ENCODE measurements at places on chromosomes 3 and 15. TPM values are rescaled to one million over a fixed set of nuclear protein-coding genes. Genes with fewer than 3 reads are reported as not detected.

Gene SLITRK3
- not detected for total RNA-seq

DNA sequence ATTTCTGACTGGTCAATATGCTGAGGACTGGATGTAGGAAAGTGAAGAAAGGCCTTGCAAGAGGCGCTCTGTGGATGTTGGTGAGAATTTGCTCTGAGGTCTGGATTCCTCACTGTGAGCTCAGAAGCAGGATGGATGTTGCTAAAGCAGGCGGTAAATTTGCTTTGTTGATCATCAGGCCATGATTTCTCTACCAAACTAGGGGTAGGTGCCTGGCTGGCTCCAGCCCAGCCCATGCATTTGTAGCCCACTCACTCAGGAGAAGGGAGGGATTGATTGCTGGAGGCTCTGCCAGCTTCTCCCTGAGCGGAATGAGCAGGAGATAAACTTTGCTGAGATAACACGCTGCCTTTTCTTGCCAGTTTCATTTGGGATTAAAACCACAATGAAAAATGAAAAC is 44.3 kb upstream of the NTRK3 start:
- H3K27me3 ChIP-seq, result peaks cover 41% of the 10 kb centered on the region
- H3K36me3 ChIP-seq, result no peaks in the 10 kb centered on the region
- H3K4me3 ChIP-seq, result no peak overlapping the region
- DNase-seq, result no peak
- H3K27ac ChIP-seq, result no peak overlapping the region
- H3K4me1 ChIP-seq, result no peaks in the 10 kb centered on the region

GRCh38 chr3:45549961-45550360 is 44.6 kb upstream of the LIMD1 start:
- H3K4me3 ChIP-seq, result no peak overlapping the region
- no peaks in the 10 kb centered on the region for H3K36me3 ChIP-seq
- no peak for DNase-seq
- peaks cover 62% of the 10 kb centered on the region for H3K4me1 ChIP-seq

DNA sequence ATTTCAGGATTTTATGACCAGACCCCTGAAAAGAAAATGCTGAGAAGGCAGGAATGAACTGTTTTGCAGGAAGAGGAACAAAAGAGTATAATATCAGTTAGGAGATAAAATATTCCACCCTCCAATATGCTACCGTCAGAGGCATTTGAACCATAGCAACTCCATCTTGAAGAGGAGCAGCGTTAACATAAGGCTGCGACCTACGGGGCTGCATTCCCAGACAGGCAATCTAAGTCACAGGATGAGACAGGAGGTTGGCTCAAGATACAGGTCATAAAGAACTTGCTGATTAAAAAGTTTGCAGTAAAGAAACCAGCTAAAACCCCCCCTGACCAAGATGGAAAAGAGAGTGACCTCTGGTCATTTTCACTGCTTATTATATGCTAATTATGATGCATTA is 22.9 kb downstream of the CCDC39 start:
- DNase-seq, result no peak
- no peak overlapping the region for H3K4me3 ChIP-seq
- H3K27ac ChIP-seq, result no peak overlapping the region
- H3K4me1 ChIP-seq, result no peaks in the 10 kb centered on the region

GRCh38 chr3:11447584-11448200 is 175.5 kb downstream of the ATG7 start:
- no peaks in the 10 kb centered on the region for H3K27me3 ChIP-seq
- no peak for DNase-seq
- no peak overlapping the region for H3K27ac ChIP-seq

All from HCT116 (cell line).